COR-L47 (cell line): ENCODE measurements at places on chromosomes 16 and 17.

- DNase-seq: no peak
Measured at GRCh38 chr17:81932333-81932983, 4.6 kb downstream of the PYCR1 start.

DNA sequence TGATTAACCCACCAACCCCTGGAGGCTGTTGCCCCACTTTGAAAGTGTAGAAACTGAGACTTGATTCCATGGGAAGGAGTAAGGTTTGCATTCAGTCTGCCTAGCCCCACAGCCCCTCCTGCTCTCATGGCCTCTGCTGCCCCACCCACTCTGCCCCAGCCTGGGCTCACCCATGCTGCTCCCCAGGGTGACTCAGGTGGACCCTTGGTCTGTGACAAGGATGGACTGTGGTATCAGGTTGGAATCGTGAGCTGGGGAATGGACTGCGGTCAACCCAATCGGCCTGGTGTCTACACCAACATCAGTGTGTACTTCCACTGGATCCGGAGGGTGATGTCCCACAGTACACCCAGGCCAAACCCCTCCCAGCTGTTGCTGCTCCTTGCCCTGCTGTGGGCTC is 6.5 kb downstream of the PRSS41 start:
- DNase-seq: no peak

- no peak for DNase-seq
Measured at GRCh38 chr17:35907691-35908090, 22.9 kb downstream of the RDM1 start.

DNA sequence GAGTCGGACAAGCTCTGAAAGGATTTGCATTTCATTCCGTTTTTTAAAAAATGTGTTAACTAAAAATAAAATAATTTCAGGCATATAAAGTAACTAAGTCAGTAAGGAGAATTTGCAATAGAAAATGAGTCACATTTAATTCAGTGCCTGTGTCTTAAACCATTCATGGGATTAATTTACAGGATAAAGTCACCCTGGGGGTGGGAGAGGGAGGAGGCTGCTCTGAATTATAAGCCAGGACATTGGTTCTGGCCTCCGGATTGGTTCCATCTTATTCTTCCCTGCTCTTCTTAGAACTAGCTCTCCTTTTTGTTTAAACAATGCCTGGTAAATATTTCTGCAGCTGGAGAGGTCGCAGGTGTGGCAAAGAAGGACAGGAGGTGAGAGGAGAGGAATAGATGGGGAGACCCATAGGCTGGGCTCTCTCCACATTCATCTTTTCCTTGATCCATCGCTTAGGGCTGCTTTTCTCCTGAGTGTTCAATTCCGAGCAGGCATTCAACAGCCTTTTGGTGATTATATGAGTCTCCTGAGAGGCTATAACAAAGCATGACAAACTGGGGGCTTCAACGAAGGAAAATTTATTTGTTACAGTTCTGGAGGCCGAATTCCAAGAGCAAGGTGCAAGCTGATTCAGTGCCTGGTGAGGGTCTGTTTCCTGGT is 319.2 kb downstream of the PHKB start:
- DNase-seq: no peak

DNA sequence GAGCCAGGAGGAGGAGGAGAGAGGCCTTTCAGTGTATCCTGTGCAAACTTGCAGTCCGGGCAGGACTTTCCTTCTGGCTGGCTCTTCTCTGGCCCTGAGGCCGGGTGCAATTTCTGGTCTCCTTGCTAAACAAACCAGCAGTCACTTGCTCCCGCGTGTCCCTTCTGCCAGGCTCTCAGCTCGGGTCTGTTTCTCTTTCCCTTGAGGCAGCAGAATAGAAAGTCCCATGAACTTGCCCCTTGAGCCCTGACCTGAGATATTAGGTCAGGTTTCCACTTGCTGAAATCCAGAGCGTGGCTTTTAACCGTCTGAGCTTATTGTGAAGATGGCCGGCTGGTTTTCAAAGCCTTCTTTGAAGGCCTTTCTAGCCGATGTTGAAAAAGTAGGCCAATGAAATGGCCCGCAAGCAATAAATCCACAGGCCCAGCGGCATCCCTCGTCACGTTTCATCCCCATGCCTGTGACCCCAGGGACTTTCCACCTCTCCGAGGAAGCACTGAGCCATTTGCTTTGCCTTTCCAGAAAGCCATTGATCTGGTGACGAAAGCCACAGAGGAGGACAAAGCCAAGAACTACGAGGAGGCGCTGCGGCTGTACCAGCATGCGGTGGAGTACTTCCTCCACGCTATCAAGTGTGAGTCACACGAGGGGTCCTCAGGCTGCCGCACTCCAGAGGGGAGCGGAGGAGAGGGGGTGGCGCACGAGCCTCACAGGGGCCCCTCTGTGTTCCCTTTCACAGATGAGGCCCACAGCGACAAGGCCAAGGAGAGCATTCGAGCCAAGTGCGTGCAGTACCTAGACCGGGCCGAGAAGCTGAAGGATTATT is 4.5 kb downstream of the VPS4A start:
- no peak for DNase-seq

- no peak for DNase-seq
Measured at GRCh38 chr16:51147776-51148677, 3.0 kb downstream of the SALL1 start.

DNA sequence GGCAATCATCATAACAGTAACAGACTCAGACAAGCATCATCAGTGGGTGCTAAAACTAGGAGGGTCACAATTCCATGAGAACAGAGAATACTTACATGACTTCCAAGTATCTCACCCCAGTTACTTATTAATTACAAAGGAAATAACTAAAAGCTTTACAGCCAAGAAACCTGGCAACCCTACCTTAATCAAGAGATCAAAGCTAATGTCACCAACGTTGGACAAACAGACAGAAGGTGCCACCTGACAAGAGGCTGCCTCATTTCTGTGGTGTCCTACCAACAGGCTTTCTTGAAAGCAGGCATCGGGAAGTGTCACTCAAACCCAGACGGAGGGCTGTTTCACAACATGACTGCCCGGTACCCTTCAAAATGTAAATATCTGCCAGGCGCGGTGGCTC is 84.6 kb downstream of the RMI2 start:
- no peak for DNase-seq

DNA sequence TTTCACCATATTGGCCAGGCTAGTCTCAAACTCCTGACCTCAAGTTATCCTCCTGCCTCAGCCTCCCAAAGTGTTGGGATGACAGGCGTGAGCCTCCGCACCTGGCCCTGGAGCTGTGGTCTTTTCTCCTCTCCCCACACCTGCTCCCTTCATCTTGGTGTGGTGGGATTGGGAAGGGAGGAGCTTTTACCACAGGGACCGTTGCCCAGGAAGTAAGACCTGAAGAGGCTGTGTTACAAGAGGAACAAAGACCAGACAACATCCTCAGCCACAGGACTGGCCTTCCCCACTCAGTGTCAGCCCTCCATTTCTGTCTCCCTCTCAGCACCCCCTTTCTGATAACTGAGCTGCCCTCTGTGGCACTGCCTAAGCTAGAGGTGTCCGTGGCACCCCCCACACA is 9.4 kb upstream of the C17orf113 start:
- no peak for DNase-seq

DNA sequence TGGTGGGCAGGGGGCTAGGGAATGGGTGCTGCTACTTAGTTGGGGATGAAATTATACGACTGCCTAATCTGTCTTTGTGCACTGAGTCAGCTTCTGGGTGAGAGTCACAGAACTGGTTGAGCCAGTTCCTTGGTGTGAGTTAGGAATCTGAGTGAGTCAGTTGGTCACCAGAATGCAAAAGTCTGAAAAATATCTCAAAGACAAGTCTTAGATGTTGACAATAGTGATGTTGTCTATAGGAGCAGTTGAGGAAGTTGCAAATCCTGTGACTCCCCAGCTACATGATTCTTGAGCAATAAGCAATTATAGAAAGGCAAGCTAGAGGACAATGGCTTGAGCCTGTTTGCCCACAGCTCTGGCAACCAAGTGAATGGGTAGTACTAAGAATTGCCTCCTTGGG is 399.2 kb downstream of the CNTNAP4 start:
- no peak for DNase-seq

- DNase-seq: no peak
Measured at GRCh38 chr17:35046245-35046644, 17.3 kb downstream of the RFFL start.

GRCh38 chr16:86041807-86042206 is 142.8 kb downstream of the IRF8 start:
- DNase-seq: no peak

DNA sequence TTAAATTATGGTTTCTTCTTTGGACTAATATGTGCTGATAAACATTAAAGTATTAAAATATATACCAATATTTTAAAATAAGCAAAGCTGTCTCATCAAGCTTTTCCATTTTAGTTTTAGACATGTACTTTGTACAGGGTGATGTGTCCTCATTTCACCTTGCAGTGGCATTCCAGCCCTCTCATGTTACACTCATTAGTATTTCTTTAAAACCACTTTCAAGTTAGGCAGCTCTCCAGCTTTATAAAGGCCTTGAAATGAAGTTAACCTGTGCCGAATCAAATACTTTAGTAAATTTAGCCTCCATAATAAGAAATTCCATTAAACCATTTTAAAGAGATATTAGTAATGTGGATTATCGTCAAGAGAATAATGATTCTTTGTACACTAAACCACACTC is 107.6 kb upstream of the HLF start:
- DNase-seq: no peak

DNA sequence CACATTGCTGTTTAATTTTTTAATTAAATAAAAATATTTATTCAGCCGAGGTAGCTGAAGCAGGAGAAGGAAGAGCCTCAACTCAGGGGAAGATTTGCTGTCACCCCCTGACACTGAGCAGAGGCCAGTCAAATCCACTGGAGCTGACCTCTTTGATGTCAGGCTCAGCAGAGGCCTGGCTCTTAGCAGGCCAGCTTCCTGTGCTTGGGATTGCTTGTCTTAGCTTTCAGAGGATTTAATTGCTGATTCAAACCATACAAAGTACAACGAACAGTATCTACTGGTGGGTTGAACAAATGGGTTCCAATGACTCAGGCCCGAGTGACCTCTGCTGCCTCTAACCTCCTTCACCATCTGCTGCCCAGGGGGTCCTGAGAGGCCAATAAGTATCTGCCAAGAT is 417.0 kb upstream of the HSBP1 start:
- no peak for DNase-seq

GRCh38 chr16:73280388-73280787 is 232.5 kb upstream of the ZFHX3 start:
- no peak for DNase-seq

DNA sequence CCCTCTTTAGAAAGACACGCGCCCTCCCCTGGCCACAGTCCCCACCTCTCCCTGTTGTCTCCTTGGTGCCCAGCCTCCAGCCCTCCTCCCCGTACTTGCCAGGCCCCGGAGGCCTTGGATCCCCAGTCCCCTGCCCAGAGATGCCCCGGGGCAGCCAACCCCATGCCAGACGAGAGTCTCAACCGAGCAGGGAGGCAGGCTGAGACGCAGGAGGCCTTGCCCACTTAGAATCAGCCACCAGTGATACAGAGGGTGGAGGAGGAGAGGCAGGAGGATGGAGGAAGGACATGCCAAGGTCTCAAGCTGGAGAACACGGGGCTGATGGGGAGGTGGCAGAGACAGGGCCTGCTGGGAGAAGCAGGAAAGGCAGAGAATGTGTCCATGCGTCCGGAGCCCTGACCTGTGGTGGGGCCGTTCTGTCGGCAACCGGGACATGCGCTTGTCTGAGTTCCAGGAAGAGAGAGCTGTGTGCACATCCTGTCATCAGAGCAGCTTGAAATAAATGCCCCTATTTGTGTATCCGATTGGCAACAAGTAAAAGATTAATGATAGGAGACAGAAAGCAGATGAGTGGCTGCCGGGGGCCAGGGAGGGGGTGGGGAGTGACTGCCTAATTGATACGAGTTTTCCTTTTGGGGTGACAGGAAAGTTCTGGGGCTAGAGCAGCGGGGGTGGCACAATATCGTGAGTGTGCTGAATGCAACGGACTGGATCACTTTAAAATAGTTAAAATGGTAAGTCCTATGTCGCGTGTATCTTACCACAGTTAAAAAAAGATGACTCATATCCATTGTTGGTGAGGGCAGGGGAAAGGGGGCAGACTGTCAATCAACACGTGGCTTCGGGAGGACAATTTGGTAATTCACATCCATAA is 44.7 kb upstream of the MEAK7 start:
- no peak for DNase-seq

- DNase-seq: no peak
Measured at GRCh38 chr16:56421976-56422669, 3.2 kb downstream of the AMFR start.

- no peak for DNase-seq
Measured at GRCh38 chr17:64334851-64335250, 55.8 kb downstream of the PECAM1 start.

DNA sequence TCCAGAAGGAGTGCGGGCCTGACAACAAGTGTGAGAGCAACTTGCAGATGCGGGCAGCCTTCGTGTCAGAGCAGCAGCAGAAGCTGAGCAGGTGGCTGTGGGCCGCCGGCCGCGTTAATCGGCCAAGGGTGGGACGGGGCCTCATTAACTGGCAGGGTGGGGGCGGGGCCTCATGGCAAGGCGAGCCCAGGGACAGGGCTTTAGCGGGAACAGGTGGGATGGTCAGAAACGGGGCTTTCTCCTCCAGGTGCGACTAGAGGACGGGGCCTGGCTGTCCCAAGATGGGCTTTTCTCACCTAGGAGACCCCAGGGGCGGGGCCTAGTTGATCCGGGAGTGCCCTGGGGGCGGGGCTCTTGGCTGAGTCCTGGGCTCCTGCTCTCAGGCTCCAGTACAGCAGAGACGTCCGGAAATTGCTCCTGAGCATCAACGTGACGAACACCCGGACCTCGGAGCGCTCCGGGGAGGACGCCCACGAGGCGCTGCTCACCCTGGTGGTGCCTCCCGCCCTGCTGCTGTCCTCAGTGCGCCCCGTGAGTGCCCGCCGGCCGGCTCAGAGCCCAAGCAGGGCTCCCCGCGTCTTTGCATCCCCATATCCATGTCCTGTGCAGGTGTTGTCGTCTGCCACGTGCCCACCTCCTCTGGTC is 18.4 kb upstream of the PDK2 start:
- peak; percentile 10 for DNase-seq

- DNase-seq: no peak
Measured at GRCh38 chr16:8391257-8391656, 199.1 kb downstream of the TMEM114 start.

DNA sequence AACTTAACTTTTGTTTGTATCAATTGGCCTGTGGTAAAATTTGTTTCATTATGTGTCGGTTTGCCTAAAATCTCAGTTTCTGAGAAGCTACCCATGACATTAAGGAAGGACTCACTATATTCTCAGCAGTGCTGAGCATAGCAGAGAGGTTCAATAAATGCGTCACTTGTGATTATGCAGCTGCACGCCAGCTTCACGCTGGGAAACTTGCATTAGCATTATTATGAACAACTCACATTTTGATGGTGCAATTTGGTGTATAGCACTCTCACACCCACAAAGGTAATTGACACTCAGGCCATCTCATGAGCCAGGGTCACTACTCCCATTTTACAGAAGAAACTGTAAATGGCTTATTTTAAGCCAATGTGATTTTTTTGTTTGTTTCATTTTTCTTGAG is 80.6 kb upstream of the SALL1 start:
- DNase-seq: no peak
